ENCODE measurements at places on chromosomes 3 and 15.

DNA sequence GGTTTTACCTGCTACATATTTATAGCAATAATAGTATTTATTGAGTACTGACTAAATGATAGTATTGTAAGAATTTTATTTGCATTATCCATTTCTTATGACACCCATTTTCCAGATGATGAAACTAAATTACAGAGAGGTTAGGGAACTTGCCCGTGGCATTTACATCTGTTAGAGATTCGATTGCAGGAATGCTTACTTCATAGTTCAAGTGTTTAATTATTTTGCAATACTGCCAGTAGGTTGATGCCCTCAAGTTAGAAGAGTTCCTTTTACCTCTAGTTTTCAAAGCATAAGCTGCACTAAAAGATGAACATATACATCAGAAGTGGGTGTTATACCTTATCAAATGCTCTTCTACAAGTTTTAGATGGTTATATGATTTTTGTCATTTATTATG, 362.8 kb upstream of the RGMA start:
- DNase-seq = no peak

GRCh38 chr15:62469874-62470688, 305.0 kb upstream of the C2CD4B start:
- DNase-seq = peak; percentile 84

DNA sequence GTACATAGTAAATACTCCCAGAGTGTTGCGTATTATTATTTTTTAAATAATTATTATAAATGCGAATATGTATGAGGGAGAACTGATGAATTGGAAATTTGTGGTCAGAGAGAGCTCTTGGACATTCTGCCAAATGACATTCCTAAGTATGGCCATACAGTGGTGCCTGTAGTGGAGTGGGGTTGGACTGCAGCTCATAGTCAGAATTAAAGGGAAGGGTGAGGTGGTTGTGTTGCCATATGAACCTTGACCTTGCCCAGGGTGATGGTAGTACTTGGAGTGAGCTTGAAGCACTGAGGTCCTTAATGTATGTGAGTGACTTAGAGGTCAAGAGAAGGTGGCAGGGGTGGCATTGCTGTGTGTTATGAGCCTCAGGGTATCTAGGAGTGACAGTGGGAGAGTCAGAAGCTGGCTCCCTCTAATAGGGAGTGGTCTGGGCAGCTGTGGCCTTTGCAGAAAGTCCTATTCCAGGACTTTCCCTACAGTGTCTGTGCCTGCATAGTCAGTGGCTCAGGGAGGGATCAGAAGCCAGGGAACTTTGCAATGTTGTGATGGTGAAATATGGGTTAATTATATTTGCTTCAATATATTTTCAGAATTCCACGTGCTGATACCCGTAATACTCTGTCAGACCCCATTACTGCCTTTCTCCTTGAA, 26.2 kb downstream of the PDE8A start:
- no peak for DNase-seq

GRCh38 chr15:94174399-94174802, 57.0 kb upstream of the MCTP2 start:
- DNase-seq = no peak

- DNase-seq = no peak
These were observed 8.4 kb upstream of the COMMD4 start for GRCh38 chr15:75327491-75327890.

DNA sequence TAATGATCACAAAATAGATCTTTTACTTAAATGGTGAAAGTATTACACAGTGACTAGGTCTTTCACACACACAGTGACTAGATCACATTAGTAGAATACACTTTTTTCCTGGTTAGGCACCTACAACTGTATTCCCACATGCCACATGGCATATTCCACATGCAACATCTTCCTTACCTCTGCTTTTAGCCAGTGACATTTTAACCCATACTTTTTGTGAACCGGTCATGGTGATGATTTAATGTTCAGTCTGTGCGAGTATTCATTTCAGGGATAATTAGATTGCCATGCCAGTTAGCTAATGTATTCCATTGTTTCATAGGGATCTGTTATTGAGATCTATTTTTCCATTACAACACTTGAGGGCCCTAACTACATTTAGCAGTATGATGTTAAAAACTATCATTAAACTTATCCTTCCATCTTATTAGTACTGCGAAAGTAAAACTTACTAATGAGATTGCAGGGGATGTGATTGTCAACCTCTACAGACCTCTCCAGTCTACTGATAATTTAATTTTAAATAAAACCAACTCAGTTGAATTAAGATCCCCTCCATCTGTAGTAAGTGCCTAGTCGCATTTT, 28.3 kb downstream of the TSEN2 start:
- DNase-seq = no peak

DNA sequence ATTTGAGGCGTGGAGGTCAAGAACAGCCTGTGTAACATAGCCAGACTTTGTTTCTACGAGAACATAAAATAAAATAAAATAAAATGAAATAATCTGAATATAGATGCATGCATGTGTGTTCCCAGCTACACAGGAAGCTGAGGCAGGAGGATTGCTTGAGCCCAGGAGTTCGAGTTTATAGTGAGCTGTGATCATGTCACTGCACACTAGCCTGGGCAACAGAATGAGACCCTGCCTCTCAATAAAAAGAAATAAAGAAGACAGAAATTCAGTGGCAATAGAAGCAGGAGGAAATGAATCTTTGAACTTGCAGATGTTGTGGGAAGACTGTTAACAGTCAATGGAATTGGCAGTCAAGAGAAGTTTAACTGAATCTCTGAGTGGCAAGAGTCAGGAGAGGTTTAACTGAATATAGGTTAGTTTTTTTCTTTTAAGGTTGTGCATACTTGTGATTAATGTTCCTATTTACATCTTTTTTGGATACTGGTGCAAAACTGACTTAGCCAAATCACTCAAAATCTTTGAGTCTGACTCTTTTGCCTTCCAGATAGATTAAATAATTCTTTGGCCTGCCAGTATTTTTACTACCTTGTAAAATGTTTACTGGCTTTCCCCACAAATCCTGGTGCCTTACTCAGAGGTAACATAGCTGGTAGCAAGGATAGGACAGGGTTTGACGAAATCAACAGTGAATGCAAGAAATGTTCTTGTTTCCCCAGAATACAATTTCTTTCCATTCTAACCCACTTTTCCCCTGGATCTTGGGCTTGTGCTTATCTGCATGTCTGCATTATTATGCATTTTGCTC, 361.4 kb downstream of the PDCD6IP start:
- DNase-seq = no peak

GRCh38 chr15:55194256-55194655, 2.5 kb downstream of the RSL24D1 start:
- no peak for DNase-seq

DNA sequence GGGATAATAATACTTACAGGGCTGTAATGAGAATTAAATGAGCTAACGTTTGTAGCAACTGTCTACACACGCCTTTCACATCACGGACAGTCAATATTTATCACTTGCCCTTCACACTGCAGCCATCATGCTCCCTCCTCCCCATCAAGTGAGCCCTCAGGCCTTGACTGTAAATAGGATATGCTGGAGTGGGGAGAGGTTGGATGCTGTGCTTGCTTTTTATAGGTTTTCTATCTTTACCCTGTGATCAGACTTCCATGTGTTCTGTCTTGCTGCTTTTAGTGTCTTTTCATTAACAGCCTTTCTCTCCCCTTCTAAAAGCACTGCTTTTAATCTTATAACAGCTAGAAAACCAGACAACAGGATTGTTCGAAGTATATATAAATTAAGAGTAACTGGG, 12.8 kb upstream of the MAGEF1 start:
- DNase-seq = no peak

DNA sequence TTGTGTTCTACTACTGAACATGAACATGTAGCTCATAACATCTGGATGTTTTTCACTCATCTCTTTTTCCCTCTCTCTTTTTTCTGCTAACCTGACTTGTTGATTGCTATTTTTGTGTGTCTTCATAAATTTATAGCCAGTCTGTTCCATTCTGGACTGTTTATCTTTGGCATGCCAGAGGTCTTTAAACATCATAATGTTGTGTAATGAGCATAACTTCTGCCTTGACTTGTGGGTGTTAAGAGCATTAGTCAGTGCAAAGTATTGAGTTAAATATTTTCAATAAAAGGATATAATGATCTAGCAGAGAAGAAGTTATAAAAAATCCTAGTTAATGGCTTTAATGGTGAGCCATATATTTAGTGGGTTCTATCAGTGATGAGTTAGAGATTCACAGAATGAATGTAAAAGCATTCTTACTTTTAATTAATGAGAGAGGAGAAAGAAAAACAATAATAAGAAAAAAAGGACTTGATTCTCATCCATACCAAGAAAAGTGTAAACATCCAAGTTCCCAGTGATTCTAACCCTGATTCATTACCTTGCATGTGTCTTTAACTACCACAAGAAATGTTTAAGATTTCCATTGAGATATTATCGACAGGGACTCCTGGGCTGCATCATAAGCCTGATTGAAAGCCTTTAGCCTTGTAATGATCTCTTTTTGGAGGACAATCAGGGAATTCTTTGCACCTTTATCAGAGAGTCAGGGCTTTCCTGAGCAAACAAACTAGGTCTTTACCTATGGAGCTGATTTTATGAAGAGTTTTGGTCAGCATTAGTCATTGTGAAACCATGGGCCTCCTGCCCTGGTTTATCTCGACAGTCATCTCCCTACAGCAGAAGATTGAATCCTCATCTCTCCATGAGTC, 22.9 kb downstream of the MITF start:
- no peak for DNase-seq

DNA sequence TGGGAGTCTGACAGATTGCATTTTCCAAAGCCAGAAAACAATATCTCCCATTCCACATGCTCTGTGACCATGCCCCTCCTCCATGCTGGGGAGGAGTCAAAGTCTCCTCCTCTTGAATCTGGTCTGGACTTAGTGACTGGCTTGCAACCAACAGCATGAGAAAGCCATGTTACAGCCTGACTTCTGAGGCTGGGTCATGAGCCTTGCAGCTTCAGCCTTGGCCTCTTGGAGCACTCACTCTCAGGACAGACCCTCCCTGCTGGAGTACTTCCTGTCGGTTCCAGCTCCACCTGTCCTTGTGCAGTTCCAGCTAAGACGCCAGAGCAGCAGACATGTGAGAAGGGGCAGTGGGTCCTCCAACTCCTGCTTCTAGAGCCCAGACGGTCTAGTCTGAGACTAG, 49.7 kb upstream of the RBSN start:
- DNase-seq = no peak

- DNase-seq = no peak
These were observed 24.8 kb downstream of the RPL39L start for GRCh38 chr3:187114511-187114910.

- no peak for DNase-seq
These were observed 35.1 kb upstream of the ZDHHC23 start for GRCh38 chr3:113912552-113913236.

- no peak for DNase-seq
These were observed 65.9 kb downstream of the CACNA2D3 start for GRCh38 chr3:54188176-54188791.

DNA sequence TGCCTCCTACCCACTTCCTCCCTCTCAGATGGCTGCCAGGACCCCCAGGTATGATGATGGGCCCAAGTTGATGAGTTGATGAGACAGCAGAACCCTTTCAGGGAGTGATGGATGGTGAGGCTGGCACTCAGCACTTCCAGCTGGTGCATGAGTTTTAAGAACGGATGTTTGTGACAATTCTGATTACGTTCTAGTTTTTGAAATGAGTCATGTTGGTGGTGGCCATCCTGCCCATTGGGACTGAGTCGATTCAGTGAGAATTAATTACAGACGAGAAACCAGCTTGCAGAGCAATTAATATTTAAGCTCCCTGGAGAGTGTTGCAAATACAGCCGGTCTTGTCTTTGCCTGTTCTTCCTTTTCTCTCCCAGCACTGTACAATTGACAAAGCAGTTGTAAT, 56.9 kb upstream of the NR2C2 start:
- no peak for DNase-seq

DNA sequence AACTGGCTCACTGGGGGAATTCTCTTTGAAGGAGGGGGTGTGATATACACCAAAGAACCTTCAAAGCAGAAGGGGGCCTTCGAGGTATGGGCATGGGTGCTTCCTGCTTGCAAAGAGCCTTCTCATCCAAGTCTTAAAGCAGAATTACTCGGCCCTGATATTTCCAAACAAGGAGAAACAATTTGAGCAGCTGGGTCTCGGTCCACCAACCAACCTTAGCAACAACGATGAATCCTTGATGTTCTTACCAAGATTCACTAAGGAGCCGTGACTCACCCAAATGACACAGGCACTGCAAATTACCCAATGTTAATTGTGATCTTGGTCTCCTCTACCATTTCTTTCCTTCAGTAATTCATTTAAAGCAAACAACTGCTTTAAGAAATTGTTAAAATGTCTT, 7.7 kb downstream of the HOMER2 start:
- DNase-seq = no peak

DNA sequence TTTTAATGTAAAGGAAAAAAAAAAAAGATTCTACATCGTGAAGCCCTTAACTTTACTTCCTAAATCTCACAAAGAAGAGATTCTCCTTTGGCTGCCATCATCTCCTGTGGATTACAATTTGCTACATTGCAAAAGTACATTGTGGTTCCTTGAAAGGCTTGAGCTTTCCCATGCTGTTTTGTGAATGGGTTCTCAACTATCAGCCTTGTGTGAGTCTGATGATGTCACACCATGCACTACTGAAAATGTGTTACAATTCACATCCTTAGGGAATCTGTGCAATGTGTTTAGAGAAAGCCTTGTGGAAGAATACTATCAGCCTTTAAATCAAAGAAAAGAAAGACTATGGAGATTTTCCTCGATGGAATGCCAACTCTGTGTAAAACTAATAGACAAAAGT, 510.0 kb upstream of the ALCAM start:
- DNase-seq = no peak

GRCh38 chr15:27582726-27583410, 516.2 kb downstream of the OCA2 start:
- no peak for DNase-seq

GRCh38 chr3:60263191-60263590, 988.1 kb downstream of the FHIT start:
- no peak for DNase-seq
